ENCODE measurements at places on chromosomes 5 and 9.

- H3K4me3 ChIP-seq: no peak overlapping the region
- no peaks in the 10 kb centered on the region for H3K36me3 ChIP-seq
- DNase-seq: no peak
- H3K4me1 ChIP-seq: no peaks in the 10 kb centered on the region
Measured at GRCh38 chr9:98851730-98852459, 44.4 kb downstream of the GALNT12 start.

DNA sequence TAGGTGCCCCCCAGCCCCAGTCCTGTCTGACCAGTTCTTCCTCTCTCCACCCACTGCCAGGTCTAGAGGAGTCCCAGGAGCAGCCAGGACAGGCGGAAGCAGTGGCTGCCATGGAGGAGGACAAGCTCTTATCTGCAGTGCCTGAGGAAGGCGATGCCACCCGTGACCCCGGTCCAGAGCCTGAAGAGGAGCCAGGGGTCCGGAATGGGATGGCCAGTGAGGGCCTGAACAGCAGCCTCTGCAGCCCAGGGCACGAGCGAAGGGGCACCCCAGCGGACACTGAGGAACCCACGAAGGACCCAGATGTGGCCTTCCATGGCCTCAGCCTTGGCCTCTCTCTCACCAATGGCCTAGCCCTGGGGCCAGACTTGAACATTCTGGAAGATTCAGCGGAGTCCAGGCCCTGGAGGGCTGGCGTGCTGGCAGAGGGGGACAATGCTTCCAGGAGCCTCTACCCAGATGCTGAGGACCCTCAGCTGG lies 13.8 kb downstream of the PSD2 start:
- no peak for DNase-seq
- H3K27ac ChIP-seq: no peak overlapping the region
- H3K4me1 ChIP-seq: no peaks in the 10 kb centered on the region
- no peaks in the 10 kb centered on the region for H3K36me3 ChIP-seq
- H3K4me3 ChIP-seq: no peak overlapping the region

DNA sequence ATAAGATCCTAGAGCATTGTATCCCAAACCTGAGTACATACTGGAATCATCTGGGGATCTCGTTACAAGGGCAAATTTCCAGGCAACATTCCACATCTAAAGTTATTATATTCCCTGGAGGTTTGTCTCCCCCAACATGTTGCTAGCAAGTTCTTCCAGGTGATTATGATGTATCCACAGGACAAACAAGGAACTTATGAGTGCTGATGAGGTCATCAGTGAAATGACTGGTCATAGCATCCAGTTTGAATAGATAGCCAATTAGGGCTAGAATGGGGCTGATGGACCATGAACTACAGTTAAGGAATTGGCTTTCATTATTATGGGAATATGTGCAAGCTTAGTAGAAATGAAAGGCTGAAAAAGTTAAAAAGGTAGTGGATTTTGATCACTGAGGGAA lies 115.2 kb downstream of the CWC27 start:
- no peaks in the 10 kb centered on the region for H3K4me1 ChIP-seq
- H3K4me3 ChIP-seq: no peak overlapping the region
- H3K27me3 ChIP-seq: no peaks in the 10 kb centered on the region
- H3K36me3 ChIP-seq: no peaks in the 10 kb centered on the region

DNA sequence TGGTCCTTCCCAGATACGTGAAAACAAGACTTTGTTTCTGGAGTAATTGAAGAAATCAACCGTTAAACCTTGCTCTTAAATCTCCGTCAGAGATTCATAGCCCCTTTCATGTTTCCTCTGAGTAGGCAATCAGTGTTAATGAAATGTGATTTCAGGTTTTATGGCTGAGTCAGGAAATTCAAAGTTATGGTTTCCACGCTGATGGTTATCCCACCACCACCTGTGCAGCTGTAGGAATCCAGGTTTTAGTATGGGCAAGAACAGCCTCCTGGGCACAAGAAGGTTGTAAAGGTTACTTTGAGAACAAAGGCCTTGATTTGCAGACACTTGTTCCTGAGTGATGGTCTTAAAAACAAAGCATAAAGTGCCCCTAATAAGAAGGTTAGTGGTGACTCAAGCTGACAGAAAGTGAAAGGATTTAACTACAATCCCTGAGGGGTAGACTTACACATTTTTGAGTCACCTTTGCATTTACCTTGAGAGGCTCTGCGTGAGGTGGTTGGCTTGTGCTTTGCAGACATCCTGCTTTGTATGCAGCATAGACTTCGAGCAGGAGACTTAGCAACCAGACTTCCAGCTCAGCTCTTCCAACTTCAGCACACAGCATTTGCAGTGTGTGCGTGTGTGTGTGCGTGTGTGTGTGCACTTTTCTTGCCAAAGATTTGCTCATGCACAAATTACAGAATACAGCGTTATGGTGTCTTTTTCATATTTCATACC lies 159.6 kb downstream of the TLE4 start:
- no peak overlapping the region for H3K27ac ChIP-seq
- no peak overlapping the region for H3K4me3 ChIP-seq
- H3K4me1 ChIP-seq: no peaks in the 10 kb centered on the region
- H3K27me3 ChIP-seq: no peaks in the 10 kb centered on the region

- no peak for DNase-seq
- no peak overlapping the region for H3K27ac ChIP-seq
- peaks cover 2% of the 10 kb centered on the region for H3K4me1 ChIP-seq
Measured at GRCh38 chr5:10324518-10325370, 17.0 kb upstream of the CMBL start.

GRCh38 chr5:116626272-116626723 lies 51.7 kb upstream of the SEMA6A start:
- no peaks in the 10 kb centered on the region for H3K4me1 ChIP-seq
- peak; percentile 82 for DNase-seq
- H3K36me3 ChIP-seq: no peaks in the 10 kb centered on the region
- H3K27me3 ChIP-seq: no peaks in the 10 kb centered on the region

- no peak overlapping the region for H3K4me3 ChIP-seq
- no peak for DNase-seq
- no peak overlapping the region for H3K27ac ChIP-seq
- H3K4me1 ChIP-seq: no peaks in the 10 kb centered on the region
Measured at GRCh38 chr5:170785416-170785815, 1.9 kb downstream of the GABRP start.

DNA sequence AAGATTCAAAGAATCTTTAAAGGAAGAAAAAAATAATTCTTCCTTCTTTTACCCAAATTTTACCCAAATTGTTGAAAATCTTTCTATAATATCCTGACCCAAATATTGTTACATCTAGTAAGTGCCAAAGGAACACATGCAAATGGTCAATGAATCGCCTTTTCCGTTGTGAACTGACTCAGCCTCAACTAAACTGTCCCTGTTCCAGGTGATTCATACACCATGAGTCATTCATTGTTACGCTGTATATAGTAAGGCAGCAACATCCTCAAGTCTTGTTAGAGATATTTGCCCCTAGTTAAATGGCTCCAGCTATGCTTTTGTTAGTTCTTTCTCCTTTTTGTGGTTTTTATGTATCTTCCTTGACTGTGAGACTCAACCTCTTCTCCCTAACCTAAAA lies 9.7 kb downstream of the PTGER4 start:
- H3K4me1 ChIP-seq: no peaks in the 10 kb centered on the region
- no peaks in the 10 kb centered on the region for H3K36me3 ChIP-seq
- no peak for DNase-seq
- no peaks in the 10 kb centered on the region for H3K27me3 ChIP-seq
- no peak overlapping the region for H3K4me3 ChIP-seq
- H3K27ac ChIP-seq: no peak overlapping the region

GRCh38 chr5:10481241-10481935 lies 39.7 kb downstream of the ROPN1L start:
- DNase-seq: no peak
- no peaks in the 10 kb centered on the region for H3K36me3 ChIP-seq
- no peaks in the 10 kb centered on the region for H3K4me1 ChIP-seq

DNA sequence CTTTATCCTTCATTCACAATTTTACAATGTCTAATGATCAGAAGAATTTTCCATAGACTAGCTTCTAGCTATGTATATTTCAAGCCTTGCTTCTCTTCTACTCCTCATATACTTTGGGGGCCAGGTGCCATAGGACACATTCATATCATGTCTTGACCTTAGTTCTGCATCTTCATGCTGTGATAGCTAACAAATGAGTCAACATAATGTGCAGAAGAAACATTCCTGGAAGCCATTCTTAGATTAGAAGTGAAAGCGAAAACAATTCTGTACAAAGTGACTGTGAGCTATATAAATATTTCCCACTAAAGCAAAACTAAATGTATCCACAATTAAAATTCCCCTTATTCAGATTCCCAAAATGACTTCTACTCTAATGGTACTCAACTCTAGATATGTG lies 320.2 kb upstream of the NREP start:
- H3K27ac ChIP-seq: no peak overlapping the region
- no peaks in the 10 kb centered on the region for H3K27me3 ChIP-seq
- H3K4me1 ChIP-seq: no peaks in the 10 kb centered on the region
- H3K4me3 ChIP-seq: no peak overlapping the region
- H3K36me3 ChIP-seq: no peaks in the 10 kb centered on the region
- DNase-seq: no peak

- no peak overlapping the region for H3K4me3 ChIP-seq
- no peak for DNase-seq
- H3K27me3 ChIP-seq: no peaks in the 10 kb centered on the region
- no peaks in the 10 kb centered on the region for H3K4me1 ChIP-seq
Measured at GRCh38 chr5:168076561-168076991, 214.9 kb upstream of the WWC1 start.

DNA sequence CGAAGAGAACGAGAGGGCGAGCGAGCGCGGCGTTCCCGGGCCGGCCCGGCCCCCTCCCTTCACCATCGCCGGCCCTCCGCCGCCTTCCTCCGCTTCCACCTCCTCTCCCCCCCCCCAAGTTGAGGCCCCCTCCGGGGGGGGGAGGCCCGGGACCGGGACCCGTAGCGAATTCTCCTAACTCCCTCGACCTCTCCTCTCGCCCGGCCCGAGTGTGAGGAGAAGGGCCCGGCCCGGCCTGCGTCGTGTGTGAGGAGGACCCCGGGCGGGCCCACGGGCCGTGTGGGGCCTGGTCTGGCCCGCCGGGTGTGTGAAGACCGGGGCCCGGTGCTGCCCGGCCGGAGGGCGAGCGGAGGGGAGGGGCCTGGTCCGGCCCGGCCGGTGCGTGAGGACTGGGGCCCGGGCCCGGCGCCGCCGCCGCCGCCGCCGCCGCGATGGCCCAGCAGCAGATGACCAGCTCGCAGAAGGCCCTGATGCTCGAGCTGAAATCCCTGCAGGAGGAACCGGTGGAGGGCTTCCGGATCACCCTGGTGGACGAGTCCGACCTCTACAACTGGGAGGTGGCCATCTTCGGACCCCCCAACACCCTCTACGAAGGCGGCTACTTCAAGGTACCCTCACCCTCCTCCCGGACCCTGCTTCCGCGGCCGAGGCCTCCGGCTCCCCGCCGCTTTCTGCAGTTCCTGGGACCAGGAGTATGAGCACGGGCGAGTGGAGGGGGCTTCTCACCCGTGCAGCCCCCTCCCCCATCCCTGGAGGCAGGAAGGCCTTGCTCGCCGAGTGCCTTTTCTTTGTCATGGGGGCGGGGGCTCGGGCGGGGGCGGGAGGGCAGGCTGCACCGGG lies 587 bp downstream of the UBE2R2 start:
- no peaks in the 10 kb centered on the region for H3K4me1 ChIP-seq
- no peaks in the 10 kb centered on the region for H3K27me3 ChIP-seq
- H3K4me3 ChIP-seq: peak overlapping the region; percentile 95
- H3K36me3 ChIP-seq: no peaks in the 10 kb centered on the region
- DNase-seq: no peak

DNA sequence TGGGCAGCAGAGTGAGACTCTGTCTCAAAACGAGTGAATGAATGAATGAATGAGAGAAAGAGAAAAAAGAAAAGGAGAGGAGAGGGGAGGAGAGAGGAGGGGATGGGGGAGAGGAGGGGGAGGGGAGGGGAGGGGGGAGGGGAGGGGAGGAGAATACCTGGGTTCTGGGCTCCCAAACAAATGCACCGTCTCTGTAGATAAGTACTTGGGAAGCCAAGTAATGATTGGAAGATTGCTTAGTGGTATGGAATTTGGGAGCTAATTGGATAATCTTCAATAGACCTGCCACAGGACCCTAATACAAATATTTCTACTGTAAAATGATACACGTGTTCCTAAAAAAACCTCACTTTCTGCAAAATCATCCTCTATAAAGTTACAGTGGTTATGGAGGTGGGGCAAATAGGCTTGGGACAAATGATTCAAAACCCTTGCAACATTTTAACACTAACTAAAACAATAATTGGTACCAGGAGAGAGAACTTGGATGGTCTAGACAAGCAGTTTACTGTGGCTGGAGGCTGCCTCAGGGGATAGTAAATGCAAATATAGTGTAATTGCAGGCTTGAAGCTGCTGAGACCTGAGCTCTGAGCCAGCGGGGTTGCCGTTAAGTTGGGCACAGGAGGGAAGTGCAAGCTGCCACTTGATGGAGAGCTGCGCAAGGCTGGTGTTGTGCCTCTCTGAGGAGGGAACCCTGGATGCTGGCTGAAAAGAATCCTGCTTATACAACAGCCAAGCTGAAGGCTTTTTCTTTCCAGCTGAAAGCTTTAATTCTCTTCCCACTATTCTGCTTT lies 3.5 kb downstream of the HEMGN start:
- no peak overlapping the region for H3K4me3 ChIP-seq
- no peak for DNase-seq
- no peaks in the 10 kb centered on the region for H3K4me1 ChIP-seq
- no peak overlapping the region for H3K27ac ChIP-seq

DNA sequence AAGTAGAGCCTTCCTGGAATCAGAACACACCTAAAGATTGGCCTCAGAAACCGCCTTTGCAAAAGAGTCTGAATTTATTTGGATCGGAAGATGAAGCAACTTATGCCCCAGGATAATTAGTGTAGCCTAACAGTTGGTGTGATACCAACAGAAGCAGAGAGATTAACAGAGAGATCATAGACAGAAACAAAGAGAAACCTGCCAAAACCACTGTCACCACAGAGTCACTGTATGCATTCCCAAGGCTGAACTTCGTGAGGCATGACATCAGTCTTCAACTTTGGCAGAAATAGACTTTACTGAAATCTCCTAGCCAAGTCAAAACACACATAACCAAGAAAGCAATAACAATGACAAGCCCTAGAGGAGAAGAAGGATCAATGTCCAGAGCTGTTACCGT lies 361.8 kb downstream of the ELAVL2 start:
- no peaks in the 10 kb centered on the region for H3K36me3 ChIP-seq
- DNase-seq: no peak
- H3K4me3 ChIP-seq: no peak overlapping the region
- no peaks in the 10 kb centered on the region for H3K27me3 ChIP-seq
- no peaks in the 10 kb centered on the region for H3K4me1 ChIP-seq

GRCh38 chr5:125484272-125484741 lies 737.9 kb upstream of the ZNF608 start:
- no peaks in the 10 kb centered on the region for H3K27me3 ChIP-seq
- H3K27ac ChIP-seq: peak overlapping the region; percentile 90
- H3K4me1 ChIP-seq: peaks cover 9% of the 10 kb centered on the region
- H3K36me3 ChIP-seq: no peaks in the 10 kb centered on the region
- no peak overlapping the region for H3K4me3 ChIP-seq
- no peak for DNase-seq

- no peaks in the 10 kb centered on the region for H3K27me3 ChIP-seq
- no peak overlapping the region for H3K27ac ChIP-seq
- no peaks in the 10 kb centered on the region for H3K36me3 ChIP-seq
- DNase-seq: no peak
- no peaks in the 10 kb centered on the region for H3K4me1 ChIP-seq
- H3K4me3 ChIP-seq: no peak overlapping the region
Measured at GRCh38 chr5:110817459-110817858, 78.7 kb downstream of the SLC25A46 start.
